ENCODE measurements at places on chromosomes 13 and 19.

GRCh38 chr19:18475004-18475453, 37.1 kb upstream of the ISYNA1 start:
- no peak for DNase-seq

GRCh38 chr13:66087269-66087710, 1142.8 kb downstream of the PCDH9 start:
- no peak for DNase-seq

GRCh38 chr13:110127986-110128511, 178.9 kb downstream of the COL4A1 start:
- DNase-seq: peak; percentile 44

- no peak for DNase-seq
Measured at GRCh38 chr19:19451429-19452242, 46.2 kb downstream of the GATAD2A start.

- no peak for DNase-seq
Measured at GRCh38 chr13:48925001-48925400, 50.7 kb upstream of the FNDC3A start.

DNA sequence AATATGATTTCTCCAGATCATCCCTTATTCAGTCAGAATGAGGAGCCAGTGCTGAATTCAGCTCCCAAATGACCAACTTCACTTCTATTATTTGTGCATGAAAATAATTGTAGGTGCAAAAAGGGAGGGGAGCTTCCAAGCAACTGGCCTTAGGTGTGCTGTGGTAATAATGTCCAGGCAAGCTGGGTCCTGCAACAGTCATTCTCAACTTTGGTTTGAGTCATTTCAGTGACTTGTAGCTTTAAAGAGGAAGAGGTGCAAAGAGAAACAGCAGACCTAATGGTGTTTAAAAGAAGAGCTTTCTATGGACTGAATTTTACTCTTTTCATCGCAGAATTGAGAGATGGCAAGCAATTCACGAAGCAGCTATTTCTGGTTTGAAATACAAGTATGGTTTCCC, 29.2 kb upstream of the FGF9 start:
- no peak for DNase-seq

DNA sequence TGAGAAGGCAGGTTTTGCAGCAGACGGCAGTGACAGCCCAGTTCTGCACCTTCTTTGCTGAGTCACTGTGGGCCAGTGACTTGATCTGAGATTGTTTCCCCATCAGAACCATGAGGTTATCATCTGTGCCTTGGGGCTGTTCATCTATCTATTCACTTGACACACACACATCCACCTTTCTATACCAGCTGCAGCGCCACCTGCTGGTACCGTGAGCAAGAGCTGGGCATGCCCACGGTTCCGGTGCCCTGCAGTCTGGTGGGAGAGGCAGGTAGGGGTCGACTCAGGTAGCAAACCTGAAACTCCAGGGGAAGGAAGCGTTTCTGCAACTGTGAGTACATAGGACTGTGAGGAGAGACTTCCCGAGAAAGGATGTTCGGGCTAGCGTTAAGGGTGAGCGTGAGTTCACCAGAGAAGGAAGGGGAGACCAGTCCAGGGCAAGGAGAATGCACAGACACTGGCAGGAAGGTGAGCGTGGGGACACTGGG, 7.5 kb upstream of the LIN7B start:
- peak; percentile 35 for DNase-seq

DNA sequence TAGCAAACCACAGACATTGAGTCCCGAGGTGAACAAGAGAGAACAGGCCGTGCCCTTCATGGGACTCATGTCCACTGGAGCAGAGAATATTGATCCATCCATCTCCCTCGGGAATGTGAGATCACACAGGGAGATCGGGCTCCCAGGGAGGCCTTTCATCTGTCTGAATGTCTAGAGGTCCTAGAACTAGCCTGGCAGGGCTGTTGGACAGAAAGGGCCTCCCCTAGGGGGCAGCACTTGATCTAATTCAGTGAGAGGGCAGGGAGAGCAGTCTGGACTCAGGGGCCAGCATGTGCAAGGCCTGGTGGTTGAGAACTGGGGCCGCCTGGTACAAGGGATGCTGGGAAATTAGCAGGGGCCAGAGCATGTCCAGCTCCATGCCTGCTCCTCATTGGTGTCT, 4.3 kb downstream of the RUVBL2 start:
- peak; percentile 43 for DNase-seq

DNA sequence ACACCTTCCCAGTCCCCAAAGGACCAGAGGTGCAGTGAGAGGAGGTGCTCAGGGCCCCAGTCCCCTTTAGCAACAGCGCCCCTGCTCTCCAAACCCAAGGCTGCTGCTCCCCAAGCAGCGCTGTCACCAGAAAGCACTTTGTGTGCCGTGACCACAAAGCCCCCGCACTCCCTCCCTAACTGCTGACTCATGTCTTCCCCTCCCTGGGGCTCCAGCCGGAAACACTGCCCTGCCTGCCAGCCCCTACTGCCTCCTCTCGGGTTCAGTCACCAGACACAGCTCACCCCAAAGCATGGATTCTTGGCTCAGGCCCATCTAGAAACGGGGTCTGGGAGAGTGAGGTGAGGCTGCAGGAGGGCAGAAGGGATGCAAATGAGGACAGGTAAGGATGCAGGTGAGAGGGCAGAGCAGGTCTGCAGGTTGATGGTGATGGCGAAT, 4.9 kb upstream of the TNFSF14 start:
- DNase-seq: peak; percentile 91

DNA sequence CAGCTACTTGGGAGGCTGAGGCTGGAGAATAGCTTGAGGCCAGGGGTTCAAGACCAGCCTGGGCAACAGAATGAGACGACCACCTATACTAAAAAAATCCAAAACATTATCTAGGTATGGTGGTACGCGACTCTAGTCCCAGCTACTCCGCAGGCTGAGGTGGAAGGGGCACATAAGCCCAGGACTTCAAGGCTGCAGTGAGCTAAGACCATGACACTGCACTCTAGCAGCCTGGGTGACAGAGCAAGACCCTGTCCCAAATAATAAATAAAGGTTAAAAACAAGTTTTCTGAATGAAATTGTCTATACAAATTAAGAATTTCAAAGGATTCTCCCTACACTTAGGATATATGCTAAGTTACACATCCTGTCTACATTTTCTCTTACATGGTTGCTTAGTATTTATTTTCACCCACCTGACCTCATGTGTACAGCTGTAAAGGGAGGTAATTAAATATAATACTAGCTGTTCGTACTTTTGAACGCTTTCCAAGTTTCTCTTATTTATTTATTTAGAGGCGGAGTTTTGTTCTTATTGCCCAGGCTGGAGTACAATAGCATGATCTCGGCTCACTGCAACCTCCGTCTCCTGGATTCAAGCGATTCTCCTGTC, 1.6 kb downstream of the SLC25A30 start:
- DNase-seq: no peak

DNA sequence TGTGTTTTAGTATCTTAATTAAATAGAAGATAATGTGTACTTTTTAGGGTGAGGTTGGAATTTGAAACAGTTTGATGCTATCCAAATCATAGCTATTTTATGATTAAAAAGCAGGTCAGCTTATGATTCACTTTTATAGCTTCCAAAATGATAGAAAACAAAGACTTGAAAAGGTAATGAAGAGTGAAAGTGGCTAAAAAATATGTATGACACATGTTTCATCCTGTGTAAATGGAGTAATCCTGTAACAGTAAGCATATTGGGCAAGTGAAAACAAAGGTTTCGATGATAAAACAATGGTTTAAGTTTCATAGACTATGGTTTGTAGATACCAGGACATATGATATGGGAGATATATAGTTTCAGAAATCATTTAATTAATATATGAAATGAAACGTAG, 456.2 kb downstream of the PCDH20 start:
- no peak for DNase-seq
